ENCODE measurements at places on chromosomes 7 and 10.

- no peak for DNase-seq
Measured at GRCh38 chr10:7338469-7338868, 72.4 kb downstream of the SFMBT2 start.

- DNase-seq = no peak
Measured at GRCh38 chr10:79351332-79351731, 4.1 kb downstream of the PPIF start.

GRCh38 chr10:118694848-118695247, 59.9 kb downstream of the CACUL1 start:
- peak; percentile 42 for DNase-seq

DNA sequence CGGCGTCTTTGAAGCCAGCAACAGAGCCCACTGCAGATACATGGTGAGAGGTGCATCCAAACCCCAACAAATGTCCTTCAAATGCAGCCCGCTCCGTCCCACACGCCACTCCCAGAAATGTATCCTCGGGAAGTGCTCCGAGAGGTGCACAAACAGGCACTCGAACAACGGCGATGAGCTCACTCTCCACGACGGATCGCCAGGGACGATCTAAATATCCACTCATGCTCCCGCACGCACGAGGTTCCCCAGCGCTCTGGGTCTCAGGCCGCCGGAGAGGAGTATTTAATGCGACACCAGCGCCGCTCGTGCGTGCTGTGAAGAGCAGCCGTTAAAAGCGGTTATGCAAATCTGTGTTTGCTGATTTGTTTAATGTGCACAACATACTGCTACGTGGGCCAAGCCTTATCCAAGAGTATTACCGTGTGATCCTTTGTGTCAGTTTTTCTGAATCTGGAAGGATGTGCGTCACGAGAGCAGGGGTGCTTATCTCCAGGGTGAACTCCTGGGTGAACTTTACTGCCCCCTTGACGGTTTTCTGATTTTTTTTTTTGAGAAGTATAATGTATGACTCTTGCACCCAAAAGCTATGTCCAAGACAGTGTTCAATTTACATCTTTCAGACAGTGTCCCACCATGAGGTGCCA, 48.5 kb upstream of the PPP2R2D start:
- DNase-seq = no peak

GRCh38 chr7:95871896-95872295, 99.5 kb downstream of the DYNC1I1 start:
- DNase-seq = no peak

DNA sequence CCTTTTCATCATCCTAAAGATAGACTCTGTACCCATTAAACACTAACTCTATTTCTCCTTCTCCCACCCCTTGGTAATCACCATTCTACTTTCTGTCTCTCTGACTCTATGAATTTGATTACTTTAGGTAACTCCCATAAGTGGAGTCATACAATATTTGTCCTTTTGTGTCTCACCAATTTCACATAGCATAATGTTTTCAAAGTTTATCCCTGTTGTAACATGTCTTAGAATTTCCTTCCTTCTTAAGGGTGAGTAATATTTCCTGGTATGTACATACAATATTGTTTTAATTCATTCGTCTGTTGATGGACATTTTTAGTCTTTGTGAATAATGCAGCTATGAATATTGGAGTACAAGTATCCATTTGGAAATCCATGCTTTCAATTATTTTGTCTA, 50.9 kb upstream of the CDCA7L start:
- peak; percentile 18 for DNase-seq

DNA sequence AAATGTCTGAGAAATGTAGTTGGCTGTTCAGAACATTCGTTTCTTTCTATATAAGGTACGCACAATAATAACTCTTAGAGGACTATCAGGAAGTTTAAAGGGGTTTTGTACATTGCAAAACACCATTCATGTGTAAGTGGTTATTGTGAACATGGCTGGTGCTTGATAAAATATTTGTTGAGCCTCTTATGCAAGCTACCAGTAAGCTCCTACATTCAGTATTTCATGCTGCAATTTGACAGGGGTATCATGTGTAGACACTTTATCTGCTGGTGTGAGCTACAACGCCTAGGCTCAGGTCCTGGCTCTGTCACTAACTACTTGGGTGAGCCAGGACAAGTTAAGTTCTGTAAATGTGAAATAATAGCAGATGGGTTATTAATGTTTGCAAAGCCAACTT, 75.5 kb downstream of the MAP3K8 start:
- no peak for DNase-seq

DNA sequence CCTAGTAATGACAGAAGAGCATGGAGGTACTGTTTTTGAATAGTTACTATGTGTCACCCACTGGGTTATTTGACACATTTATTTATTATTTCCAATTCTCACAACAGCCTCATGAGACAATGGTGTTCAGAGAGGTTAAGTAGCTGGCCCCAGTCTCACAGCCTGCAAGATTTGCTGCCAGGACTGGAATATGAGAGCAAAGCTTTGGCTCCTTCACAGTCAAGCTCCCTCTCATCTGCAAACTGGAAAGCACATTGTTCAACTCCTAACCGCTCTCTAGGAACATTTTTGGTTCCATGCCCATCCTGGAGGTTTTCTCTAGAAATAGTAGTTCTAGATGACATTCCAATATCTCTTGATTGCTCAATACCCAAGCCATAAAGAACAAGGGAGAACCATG, 75.5 kb upstream of the CXCL12 start:
- DNase-seq = no peak

GRCh38 chr10:6494936-6495592, 85.0 kb downstream of the PRKCQ start:
- DNase-seq = no peak

- DNase-seq = no peak
Measured at GRCh38 chr7:141477865-141478264, 73.3 kb upstream of the AGK start.

- no peak for DNase-seq
Measured at GRCh38 chr7:46322937-46323336, 401.9 kb upstream of the IGFBP3 start.

GRCh38 chr10:121994429-121994941, 5.5 kb downstream of the TACC2 start:
- peak; percentile 32 for DNase-seq

DNA sequence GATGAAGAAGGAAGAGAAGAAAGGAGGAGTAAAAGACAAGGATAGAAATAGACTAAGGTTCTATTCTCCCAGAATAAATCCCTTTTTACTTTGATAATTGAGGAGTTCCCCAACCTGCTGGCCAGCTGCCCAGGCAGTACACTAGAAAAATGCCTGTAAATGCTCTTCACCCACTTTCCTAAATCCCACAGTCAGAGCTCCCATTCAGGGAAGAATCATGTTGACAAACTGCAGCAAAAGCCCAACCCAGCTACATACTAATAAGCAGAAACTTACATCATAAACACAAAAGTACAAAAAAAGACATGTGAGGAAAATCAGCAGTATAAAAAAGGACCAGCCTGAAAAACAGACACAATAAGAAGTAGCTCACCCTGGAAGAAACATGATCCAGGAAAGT, 15.8 kb upstream of the KDM7A start:
- no peak for DNase-seq

GRCh38 chr10:61138708-61139591, 195.0 kb upstream of the RHOBTB1 start:
- no peak for DNase-seq

Data from foreskin fibroblast (primary cell).